Activated naive CD8-positive, alpha-beta T cell treated with anti-CD3 and anti-CD28 coated beads for 36 hours (primary cell): ENCODE measurements at places on chromosomes 7 and 10. TPM values are rescaled to one million over a fixed set of nuclear protein-coding genes. Genes with fewer than 3 reads are reported as not detected.

GRCh38 chr10:117004227-117005025 is 561 bp downstream of the SHTN1 start:
- H3K27me3 ChIP-seq: peaks cover 55% of the 10 kb centered on the region
- no peaks in the 10 kb centered on the region for H3K4me1 ChIP-seq
- no peak overlapping the region for H3K27ac ChIP-seq
- H3K4me3 ChIP-seq: peak overlapping the region; percentile 65
- DNase-seq: no peak

DNA sequence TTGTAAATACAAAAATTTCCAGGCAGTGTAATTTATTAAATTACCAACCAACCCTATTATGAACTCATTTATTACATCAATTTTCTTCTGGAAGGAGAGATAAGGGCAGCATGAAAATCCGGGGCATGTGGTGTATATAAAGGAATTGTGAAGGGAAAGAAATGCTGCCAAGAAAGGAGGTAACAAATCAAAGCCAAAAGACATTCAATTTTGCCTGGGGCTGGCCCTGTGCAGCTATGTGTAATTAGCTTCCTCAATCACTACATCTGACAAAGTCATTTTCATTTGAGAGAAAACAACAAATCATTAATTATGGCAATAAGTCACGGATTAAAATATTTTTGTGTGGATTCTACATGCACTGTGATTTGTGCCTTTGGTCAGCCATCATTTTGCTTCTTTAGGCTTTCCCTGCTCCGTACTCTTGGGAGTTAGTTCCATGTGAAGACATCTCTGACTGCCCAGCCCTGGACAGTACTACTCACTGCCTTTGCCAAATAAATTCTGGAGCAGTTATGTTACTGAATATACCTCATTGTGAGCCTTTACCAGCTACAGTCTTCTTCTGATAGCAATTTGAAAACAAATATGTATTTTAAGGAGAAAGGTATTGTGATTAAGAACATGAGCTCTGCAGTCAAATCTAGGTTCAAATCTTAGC is 191.7 kb downstream of the RELN start:
- H3K4me1 ChIP-seq: no peaks in the 10 kb centered on the region
- DNase-seq: no peak
- H3K27me3 ChIP-seq: peaks cover 3% of the 10 kb centered on the region
- no peak overlapping the region for H3K4me3 ChIP-seq
- no peak overlapping the region for H3K27ac ChIP-seq

GRCh38 chr10:31939797-31940708 is 11.4 kb upstream of the ARHGAP12 start:
- H3K4me1 ChIP-seq: peaks cover 16% of the 10 kb centered on the region
- no peak overlapping the region for H3K27ac ChIP-seq
- DNase-seq: no peak
- no peaks in the 10 kb centered on the region for H3K36me3 ChIP-seq
- no peak overlapping the region for H3K4me3 ChIP-seq

- no peaks in the 10 kb centered on the region for H3K4me1 ChIP-seq
- H3K27me3 ChIP-seq: no peaks in the 10 kb centered on the region
- DNase-seq: no peak
- no peak overlapping the region for H3K27ac ChIP-seq
- H3K4me3 ChIP-seq: no peak overlapping the region
These were observed 13.3 kb downstream of the SORBS1 start for GRCh38 chr10:95547791-95548435.

DNA sequence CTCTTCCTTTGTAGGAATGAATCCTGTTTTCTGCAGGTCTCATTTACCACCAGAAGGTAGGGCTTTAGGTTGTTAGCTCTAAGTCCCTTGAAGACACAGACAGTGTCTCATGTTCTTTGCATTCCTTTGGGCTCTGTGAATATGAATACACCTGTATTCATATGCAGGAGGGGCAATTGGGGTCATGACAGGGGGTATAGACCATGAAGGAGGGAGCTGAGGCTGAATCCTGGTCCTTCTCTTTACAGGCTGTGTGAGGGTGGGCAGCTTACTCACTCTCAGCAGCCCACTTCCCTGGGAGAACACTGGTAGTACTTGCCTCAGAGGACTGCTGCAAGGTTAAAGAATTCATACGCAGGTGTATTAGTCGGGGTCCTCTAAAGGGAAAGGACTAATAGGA is 267.2 kb upstream of the MGMT start:
- no peak overlapping the region for H3K27ac ChIP-seq
- no peak overlapping the region for H3K4me3 ChIP-seq
- H3K27me3 ChIP-seq: no peaks in the 10 kb centered on the region
- no peak for DNase-seq
- no peaks in the 10 kb centered on the region for H3K36me3 ChIP-seq

DNA sequence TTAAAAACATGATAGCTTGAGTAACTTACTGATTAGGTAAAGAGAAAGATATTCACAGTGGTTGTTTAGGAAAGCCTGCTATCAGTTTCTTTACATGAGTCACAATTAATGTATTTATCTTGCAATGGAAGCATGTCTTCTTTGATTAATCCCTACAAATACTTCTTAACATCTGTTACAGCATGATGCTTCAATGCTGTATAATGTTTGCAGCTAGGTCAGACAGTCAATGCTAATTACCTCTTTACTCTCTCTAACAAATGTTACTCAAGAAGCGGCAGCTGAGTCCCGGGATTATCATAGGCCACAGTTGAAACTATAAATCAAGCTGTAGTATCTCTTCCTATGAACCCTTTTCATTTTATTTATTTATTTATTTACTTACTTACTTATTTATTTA is 33.2 kb downstream of the ACBD5 start:
- no peak overlapping the region for H3K27ac ChIP-seq
- no peak overlapping the region for H3K4me3 ChIP-seq
- no peaks in the 10 kb centered on the region for H3K27me3 ChIP-seq
- peaks cover 2% of the 10 kb centered on the region for H3K4me1 ChIP-seq
- no peak for DNase-seq

GRCh38 chr7:91504919-91505318 is 240.7 kb downstream of the FZD1 start:
- no peak overlapping the region for H3K27ac ChIP-seq
- H3K4me3 ChIP-seq: no peak overlapping the region
- H3K4me1 ChIP-seq: no peaks in the 10 kb centered on the region
- no peak for DNase-seq
- no peaks in the 10 kb centered on the region for H3K36me3 ChIP-seq

DNA sequence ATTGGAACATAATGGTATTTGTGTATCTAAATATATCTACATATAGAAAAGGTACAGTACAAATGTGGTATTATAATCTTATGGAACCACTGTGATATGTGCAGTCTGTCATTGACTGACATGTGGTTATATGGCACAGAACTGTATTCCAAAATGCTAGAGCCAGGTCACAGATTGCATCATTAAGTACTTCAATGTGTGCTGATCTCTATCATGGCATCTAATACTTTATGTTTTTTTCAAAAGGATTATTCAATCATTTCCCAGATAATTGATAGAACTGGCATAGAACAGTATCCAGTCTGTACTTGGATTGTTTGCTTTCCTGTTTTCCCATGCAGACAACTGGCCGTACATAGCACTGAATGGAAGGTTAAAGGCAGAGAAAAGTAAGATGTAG is 662.7 kb downstream of the PARD3 start:
- no peak overlapping the region for H3K27ac ChIP-seq
- H3K4me3 ChIP-seq: no peak overlapping the region
- no peaks in the 10 kb centered on the region for H3K36me3 ChIP-seq
- no peaks in the 10 kb centered on the region for H3K4me1 ChIP-seq
- no peak for DNase-seq
- peaks cover 6% of the 10 kb centered on the region for H3K27me3 ChIP-seq

GRCh38 chr7:139635526-139636302 is 112.2 kb downstream of the CLEC2L start:
- DNase-seq: peak; percentile 71
- peaks cover 29% of the 10 kb centered on the region for H3K36me3 ChIP-seq
- H3K27me3 ChIP-seq: no peaks in the 10 kb centered on the region
- H3K4me3 ChIP-seq: peak overlapping the region; percentile 79

DNA sequence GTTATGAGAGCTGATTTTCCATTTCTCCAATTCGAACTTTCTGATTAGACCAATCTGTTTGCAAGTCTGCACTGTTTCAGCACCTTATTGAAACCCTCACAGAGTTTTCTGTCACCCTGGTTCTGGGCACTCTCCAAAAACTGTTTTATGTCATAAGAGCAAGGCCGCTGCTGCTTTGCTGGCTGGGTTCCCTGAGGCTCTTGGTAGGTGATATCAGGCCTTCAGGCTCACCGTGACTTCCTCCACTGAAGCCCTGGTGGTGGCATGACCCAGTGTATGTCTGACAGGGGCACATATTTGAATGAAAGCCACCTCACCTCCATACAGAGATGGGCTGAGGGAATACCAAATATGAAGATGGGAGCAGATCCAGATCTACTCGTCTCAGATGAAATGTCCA is 8.3 kb downstream of the RABGEF1 start:
- no peak overlapping the region for H3K4me3 ChIP-seq
- peaks cover 25% of the 10 kb centered on the region for H3K4me1 ChIP-seq
- H3K27ac ChIP-seq: no peak overlapping the region

DNA sequence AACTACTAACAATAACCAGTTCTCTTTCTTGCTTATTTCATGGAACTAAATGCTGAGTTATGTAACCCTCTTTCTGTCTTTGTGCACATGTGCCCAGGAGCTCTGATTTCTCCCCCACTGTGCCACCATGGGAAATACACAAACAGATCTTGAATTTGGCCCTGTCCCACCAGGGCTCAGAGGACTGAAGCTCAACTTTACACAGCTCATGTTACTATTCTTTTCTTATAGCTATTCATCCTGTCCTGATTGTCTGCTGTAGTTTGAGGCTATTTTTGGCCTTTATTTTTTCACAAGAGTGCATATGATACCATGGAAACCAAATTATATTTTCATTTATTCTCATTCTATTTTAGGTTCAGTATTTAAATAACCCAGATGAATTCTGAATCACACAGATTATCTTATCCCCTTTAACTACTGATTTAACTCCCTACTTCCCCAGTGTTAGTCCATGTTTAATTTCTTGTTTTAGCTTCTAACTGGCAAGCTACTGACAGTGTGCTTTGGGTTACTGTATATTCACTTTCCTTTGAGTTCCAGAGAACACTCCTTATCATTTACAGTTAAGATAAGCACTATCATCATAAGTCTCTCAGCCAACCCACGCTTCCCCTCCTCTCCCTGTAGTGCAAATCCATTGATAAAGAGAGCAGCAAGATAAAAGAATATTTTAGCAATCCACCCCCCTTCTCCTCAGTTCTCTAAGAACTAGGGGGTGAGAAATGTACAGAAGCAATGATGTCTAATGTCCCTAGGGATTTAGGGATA is 71.8 kb upstream of the GSDME start:
- no peak overlapping the region for H3K4me3 ChIP-seq
- H3K27ac ChIP-seq: no peak overlapping the region
- peaks cover 80% of the 10 kb centered on the region for H3K36me3 ChIP-seq
- no peak for DNase-seq

DNA sequence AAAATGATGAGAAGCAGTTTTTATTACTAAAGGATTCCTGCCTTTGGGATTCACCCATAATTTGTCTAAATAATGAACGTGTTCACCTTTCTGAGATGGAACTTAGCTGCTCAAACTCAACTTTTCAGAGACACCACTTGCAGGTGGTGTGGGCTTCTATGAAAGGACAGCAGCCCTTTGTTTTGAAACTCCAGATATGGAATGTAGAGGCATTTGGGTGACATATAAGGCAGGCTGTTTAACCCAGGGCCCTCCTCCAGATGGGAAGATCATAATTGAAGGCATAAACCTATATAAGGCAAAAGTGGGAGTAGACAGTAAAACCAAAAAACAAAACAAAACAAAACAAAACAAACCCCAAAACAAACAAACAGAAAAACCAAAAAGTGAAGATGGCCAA is 11.9 kb upstream of the HUS1 start:
- H3K4me3 ChIP-seq: peak overlapping the region; percentile 79
- DNase-seq: no peak
- peaks cover 4% of the 10 kb centered on the region for H3K36me3 ChIP-seq
- H3K27ac ChIP-seq: peak overlapping the region; percentile 97
- no peaks in the 10 kb centered on the region for H3K27me3 ChIP-seq
- peaks cover 19% of the 10 kb centered on the region for H3K4me1 ChIP-seq

- H3K4me3 ChIP-seq: peak overlapping the region; percentile 91
- H3K4me1 ChIP-seq: peaks cover 19% of the 10 kb centered on the region
- peaks cover 2% of the 10 kb centered on the region for H3K36me3 ChIP-seq
- peak overlapping the region; percentile 93 for H3K27ac ChIP-seq
These were observed 427 bp downstream of the PYROXD2 start for GRCh38 chr10:98414578-98414931.

DNA sequence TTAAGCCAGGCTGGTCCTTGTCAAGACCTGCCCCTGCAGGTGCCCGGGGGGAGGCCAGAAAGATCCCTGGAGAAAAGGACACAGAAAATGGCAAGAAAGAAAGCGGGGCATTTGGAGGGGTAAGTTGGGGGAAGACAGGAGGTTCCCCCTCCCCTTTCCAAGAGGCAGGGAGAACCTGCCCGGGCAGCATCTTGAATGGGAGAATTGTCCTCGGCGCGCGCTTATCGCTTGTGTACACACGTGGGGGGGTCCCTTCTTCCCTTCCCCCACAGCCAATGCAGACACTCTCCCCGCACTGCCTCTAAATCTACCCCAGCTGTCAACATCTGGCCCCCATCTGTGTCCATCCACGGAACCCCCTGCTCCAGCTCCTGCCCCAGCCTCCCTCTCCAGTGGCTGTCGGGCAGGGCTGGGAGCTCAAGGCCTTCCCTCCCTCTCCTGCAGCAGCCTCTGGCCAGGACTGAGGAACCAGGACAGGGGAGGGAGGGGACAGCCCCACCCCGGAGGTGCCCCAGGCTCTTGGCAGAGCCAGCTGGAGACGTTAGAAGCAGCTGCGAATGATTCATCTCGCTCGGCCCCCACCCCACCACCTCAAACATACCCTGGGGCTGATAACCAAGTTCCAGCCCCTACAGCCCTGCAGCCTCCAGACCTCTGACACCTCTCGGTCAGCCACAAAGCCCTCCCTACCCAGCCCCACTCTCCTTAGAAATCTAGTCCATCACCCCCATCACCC is 25.3 kb downstream of the EPHB4 start:
- peaks cover 5% of the 10 kb centered on the region for H3K4me1 ChIP-seq
- H3K27ac ChIP-seq: no peak overlapping the region
- H3K27me3 ChIP-seq: peaks cover 11% of the 10 kb centered on the region
- DNase-seq: no peak
- H3K4me3 ChIP-seq: no peak overlapping the region
- no peaks in the 10 kb centered on the region for H3K36me3 ChIP-seq

- no peak overlapping the region for H3K4me3 ChIP-seq
- H3K4me1 ChIP-seq: no peaks in the 10 kb centered on the region
- H3K27me3 ChIP-seq: no peaks in the 10 kb centered on the region
These were observed 230.4 kb upstream of the BMPER start for GRCh38 chr7:33674804-33675411.

GRCh38 chr7:50640256-50640655 is 75.1 kb upstream of the DDC start:
- no peaks in the 10 kb centered on the region for H3K36me3 ChIP-seq
- no peaks in the 10 kb centered on the region for H3K27me3 ChIP-seq
- H3K27ac ChIP-seq: no peak overlapping the region
- H3K4me1 ChIP-seq: no peaks in the 10 kb centered on the region
- no peak for DNase-seq

CADPS2 gene
- not detected for total RNA-seq

PODXL gene
- total RNA-seq: 0.70 TPM

IFRD1 gene
- total RNA-seq: 53.5 TPM

UNC5B gene
- total RNA-seq: not detected

BICC1 gene
- total RNA-seq: 0.04 TPM

ACBD7 gene
- total RNA-seq: 1.3 TPM
